ENCODE measurements at places on chromosomes 7 and 10. TPM values are rescaled to one million over a fixed set of nuclear protein-coding genes. Genes with fewer than 3 reads are reported as not detected.

BTRC gene
- total RNA-seq, result 8.4 TPM

CASTOR2 gene
- 29.9 TPM for total RNA-seq

ANXA7 gene
- total RNA-seq, result 107 TPM

CTAGE4 gene
- total RNA-seq, result 5.8 TPM

DNA sequence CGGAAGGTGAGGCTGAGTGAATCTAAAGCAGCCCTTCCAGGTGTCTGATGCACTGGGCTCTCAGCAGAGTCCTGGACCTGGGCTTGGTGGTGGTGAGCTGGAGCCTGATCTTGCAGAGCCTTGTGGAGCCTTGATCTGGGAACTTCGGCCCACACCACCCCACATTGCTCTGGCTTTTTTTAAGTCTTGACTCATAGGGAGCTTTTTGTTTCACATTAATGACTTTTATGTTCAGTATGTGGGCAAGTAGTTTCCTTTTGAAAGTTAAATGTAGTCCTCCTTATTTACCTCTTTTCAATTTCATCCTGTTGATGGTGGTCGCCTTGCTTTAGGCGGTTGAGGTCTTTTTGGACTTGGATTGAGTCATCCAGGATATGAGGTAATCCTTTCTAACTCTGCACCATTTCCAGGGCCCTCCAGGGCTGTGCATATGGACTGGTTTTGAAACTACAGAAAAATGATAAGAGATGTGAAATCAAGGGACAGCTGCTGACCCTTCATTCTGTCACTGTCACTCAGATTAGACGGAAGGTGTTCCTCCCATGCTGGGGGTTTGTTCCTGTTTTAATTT lies 2.9 kb upstream of the NRAP start:
- no peak for DNase-seq

DNA sequence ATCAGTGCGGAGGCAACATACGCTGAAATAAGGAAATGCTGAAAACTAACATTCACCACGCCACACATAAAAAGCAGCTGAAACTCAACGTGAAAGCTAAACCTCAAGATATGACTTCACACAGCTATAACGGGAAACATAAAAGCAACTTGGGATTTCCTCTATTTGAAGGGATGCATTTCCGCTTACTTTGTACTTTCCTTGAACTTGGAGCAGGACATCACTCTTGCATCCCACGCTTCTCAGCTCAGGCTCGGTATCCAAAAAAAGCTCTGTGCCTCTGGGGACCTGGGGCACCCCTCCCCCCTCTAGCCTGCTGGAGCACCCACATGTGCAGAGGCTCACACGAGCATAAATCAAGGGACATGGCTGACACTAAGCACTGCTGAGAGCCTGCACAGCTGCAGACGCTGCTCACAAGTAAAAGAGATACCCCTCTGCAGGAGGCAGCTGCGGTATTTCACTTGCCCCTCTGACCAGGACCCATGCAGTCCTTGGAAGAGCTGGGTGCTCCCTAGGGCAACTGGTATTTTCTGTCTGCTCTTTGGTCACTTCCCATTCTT lies 34.2 kb downstream of the PARD3 start:
- no peak for DNase-seq

DNA sequence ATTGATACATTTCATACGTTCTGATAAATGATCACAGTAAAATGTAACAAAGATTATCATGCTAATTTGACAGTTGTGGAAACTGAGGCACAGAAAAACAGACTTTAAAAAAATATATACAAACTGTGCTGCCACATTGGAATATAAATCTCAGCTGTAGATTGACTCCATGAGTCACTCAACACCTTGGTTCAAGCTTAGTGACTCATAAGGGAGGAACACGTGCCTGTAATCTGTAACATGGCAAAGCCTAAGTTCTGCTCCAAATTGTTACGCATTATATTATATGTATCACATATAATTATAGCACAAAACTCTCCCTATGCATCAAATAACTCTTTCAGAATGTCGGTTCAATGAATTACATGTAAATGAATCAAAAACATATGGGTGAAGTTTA lies 1047.5 kb downstream of the GATA3 start:
- DNase-seq, result no peak

DNA sequence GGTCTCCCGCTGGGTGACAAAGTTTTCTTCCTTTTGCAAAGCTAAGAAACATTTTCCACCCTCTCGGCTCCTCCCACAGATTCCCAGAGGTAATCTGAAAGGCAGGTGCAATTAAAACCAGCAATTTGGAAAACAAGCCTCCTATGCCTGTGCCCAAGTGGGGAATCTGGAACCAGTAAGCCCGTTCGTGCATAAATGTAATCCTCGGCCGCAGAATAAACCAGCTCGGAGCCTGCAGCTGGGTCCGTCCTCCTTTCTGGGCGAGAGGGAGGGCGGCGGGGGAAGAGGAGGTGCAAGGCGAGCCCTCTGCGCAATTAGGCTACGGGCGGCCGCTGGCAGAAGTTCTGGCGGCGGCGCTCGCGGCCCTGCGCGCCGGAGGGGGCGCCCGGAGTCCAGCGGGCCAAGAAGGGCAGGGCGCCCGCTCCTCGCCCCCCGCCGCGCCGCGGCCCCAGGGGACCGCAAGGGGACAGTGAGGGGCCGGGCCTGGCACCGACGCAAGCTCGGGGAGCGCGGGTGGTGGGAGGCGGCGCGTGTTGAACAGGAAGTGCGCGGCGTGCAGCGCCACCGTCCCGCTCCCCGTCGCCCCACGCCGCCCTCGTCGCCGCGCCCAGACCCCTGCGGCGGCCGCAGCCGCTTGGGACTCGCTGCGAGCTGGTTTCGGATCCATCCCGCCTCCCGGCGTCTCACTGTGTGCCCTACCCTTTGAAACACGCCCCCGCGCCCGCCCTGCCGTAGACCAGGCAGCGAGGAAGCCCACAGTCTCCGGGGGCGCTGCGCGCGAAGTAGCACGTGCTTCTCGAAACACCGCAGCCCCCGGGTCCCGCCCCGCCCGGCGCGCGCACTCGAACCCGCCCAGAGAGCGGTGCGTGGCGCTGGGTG lies at the start of gene PRKAG2:
TSS of gene PRKAG2 (minus strand) at position 217 of the 879 bp plus-strand sequence. CDS start 495 bp downstream, outside the sequence.
- DNase-seq, result peak; percentile 41

DNA sequence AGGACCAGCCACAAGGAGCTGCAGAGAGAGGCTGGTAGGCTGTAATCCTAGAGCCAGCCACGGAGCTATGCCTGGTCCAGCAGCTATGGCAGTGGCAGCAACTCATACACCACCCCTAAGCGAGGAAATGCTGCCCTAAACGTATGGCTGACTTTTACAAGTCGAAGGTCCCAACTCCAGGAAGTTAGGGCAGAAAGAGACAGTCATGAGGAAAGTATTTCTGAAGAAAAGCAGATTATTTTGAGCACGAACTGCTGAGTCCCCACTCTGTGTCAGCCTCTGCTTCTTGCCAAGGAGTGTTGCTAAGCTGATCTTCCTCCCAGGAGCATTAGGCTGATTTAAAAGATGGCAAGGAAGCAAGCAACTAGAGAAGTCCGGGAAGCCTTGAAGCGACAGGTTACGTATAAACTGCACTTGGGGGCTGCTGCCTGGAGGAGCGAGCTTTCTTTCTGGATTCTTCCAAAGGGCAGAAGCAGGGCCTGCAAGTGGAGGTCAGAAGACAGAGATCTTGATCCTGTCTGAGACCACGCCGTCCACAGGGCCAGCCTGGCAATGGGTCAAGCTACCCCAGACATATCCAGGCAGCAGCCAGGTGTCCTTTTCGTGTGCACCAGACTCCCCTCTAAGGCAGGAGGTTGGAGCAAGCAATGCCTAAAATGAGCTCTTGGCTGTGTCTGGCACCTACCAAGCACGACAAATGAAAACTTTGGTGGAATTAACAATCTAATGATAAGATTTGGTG lies 39.4 kb downstream of the PLXNA4 start:
- DNase-seq, result no peak

DNA sequence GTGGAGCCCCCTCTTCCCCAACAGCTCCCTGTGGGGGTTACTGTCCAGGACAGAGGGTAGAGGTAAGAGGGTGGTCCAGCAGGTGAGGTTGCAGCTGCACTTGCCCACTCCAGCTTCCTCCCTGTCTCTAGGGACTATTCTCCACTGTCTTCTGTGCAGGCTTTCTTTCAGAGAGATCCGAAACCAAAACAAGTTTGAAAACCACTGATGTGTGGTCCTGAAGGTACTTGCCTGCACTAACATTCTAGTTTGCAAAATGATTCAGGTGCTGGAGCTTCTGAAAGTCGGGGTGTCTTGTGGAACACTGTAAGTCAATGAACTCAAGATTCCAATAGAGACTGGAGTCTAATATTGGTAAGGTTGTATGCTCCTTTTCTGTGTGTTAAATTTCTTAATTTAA lies 63.1 kb downstream of the BLNK start:
- DNase-seq, result no peak

GRCh38 chr7:26916336-26916735 lies 51.9 kb upstream of the SKAP2 start:
- DNase-seq, result no peak

- no peak for DNase-seq
These were observed 43.2 kb downstream of the GSDME start for GRCh38 chr7:24713850-24714675.
